ENCODE measurements at places on chromosomes 5 and 9. TPM values are rescaled to one million over a fixed set of nuclear protein-coding genes. Genes with fewer than 3 reads are reported as not detected.

- DNase-seq = no peak
These were observed 19.4 kb upstream of the RFK start for GRCh38 chr9:76413658-76414057.

- DNase-seq = no peak
These were observed 13.4 kb upstream of the VPS13A start for GRCh38 chr9:77163884-77164283.

GRCh38 chr9:98175762-98176161 lies 16.7 kb downstream of the CORO2A start:
- no peak for DNase-seq

The KIF20A gene
- total RNA-seq = 129 TPM

The LPAR1 gene
- 199 TPM for total RNA-seq

DNA sequence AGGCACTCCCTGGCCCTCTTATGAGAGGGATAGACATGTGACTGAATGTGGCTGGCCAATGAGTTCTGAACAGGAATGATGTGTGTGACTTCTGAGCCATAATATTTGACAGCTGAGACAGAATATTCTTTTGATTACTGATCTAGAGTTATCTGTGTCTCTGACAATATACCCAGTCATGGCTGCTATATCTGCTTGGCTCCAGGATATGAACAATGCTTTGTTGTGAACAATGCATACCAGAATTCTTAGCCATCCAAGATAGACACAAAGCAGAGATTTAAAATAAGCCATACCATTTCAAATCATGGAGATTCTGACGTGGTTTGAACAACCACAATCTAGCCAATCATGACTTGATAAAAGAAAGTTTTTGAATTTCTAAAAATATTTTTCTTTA lies 840.3 kb upstream of the SEMA6A start:
- no peak for DNase-seq

- no peak for DNase-seq
These were observed 63.6 kb upstream of the DIRAS2 start for GRCh38 chr9:90706230-90706629.

All from MG63 (cell line).